GM12891 (cell line): ENCODE measurements at places on chromosomes 1 and 21.

DNA sequence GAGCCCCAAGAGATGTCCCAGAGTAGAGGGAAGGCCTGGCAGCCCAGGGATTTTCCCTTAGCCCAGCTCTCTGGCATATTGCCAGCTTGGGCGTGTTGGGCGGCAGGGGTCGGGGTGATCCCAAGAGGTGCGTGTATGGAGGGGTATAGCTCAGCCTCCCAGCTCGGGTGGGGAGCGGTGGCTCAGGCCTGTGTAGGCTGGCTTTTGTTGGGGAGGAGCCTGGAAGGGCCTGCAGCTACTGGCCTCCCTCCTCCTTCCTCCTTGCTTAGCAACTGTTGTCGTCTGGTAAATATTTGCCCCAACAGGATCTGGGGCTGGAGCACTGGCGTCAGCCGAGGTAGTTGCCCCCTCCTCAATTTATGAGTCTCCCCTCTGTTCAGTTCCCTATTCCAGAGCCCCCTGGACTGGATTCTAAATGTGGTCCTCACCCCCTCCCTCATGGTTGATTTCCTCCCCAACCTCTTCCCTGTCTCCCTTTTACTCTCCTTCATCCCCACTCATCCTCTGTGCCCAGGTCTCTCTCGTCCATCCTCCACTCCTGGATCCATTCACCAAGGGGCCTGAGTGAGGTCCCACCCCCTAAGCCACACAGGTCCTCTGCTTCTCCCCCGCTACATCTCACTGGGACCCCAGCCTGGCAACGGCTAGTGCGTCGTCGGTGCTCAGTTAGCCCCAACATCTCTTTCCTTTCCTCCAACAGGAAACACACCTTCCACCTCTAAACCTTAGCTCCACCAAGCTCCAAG is 10.3 kb upstream of the LMNA start:
- DNase-seq: no peak

DNA sequence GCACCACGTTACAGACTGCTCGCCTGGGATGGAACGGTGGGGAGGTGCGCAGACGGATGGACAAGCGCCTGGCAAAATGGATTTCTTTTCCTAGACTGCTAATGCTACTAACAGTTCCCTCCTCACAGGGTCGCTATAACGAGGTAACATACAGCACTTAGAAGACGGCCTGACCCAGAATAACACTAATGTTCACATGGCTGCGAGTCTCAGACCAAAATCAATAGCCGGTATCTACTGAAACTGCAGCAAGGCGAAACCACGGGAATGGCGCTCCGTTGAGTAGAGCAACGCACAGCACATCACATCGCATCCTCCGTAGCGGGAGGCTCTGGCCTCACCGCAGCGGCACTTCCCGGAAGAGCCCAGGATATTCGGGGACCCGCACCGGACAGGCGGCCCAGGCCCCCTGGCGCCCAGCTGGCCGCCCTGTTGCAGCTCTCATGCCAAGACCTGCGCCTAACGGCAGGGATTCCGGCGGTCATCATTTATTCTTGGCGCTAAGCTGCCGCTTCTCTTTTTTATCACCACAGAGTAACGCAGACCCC is 46.6 kb downstream of the VPS26C start:
- DNase-seq: no peak

GRCh38 chr1:153633161-153633753 is 609 bp upstream of the CHTOP start:
- DNase-seq: no peak

DNA sequence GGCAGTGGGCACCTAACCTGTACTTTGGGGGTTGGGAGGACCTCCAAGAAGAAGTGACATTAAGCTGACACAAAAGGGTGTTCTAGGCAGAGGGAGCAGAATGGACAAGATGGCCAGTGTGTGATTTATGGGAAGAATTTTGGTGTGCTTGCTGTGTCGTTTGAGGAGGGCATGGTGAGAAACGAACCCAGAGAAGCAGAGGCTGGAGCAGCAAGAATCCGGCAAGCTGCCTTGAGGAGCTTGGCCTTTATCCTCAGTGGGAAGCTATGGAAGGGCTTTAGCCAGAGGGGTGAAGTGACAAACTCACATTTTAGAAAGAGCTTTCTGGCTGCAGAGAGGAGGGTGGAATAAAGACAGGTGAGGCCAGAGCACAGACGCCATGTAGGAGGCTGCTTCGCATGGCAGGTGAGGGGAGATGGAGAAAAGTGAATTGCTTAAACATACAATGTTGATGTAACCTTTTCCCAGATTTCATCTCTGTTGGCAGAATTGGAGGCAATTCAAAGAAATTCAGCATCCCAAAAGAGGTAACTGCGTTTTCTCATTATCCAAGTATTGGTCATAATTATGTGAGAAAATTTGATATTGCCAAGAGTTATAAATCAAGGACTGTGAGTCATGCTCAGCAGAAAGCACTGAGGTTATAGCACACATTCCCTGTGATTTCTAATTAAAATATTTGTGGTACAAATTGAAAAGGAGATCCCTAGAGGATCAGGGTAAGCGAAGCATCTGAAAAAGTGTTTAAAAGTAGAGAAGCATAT is 26.5 kb downstream of the TRIM45 start:
- no peak for DNase-seq

GRCh38 chr1:40383488-40384412 is 10.2 kb downstream of the SMAP2 start:
- DNase-seq: no peak

GRCh38 chr1:227725046-227725445 is 10.1 kb downstream of the JMJD4 start:
- DNase-seq: no peak

GRCh38 chr1:24961961-24962861 is 32.1 kb upstream of the RUNX3 start:
- no peak for DNase-seq

DNA sequence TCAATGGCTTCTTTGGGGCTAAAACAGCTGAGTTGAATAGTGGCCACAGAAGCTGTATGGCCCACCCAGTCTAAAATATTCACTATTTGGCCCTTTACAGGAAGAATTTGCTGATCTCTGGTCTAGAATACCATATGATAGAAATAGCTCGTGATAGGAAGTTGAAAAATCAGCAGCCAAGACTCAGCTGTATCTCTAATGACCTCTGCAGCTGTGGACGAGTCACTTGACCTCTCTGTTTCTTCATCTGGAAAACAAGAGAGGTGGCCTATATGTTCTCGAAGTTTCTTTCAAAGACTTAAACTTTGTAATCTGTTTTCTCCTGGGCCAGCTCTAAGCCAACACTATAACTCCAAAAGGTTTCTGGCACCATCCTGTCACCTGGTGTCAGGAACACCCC is 129.2 kb downstream of the ZBTB18 start:
- no peak for DNase-seq

DNA sequence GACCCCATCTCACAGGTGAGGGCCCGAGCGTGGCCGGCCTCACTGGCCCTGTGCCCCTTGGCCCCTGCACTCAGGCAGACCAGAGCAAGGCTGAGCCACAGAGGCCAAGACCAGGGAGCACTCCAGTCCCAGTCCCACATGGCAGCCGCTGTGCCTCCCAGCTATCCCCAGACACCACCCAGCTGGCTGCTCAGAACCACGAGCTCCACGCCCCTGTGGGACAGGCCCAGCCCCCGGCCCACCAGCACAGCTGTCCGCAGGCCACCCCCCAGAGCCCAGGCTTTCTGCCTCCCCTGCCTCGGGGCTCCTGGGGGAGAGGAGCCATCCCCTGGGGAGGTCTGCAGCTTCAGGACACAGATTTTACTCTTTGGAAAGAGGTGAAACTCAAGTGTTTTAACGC is 9.1 kb upstream of the C1QTNF12 start:
- DNase-seq: no peak

GRCh38 chr21:34602061-34602460 is 12.9 kb downstream of the RCAN1 start:
- DNase-seq: no peak

- DNase-seq: no peak
Measured at GRCh38 chr1:6093071-6093470, 47.4 kb downstream of the KCNAB2 start.

DNA sequence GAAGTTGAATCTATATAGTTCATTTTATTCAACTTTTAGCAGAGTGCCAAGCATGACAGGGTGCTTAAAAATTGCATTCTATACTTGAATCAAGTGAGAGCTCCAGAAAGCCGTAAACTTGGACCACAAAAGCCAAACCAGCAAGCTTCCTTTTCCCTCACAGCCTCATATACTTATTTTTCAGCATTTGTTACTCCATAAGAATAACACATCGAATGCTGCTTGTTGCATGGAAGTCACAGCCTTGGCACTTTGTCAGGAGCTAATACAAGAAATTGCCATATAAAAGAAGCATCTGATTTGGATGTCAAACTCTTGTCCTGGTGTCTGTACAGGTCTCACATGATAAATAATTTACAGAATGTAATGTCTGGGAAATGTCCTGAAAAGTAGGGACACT is 87.4 kb downstream of the PLXNA2 start:
- DNase-seq: no peak

- no peak for DNase-seq
Measured at GRCh38 chr1:24535021-24535424, 20.9 kb upstream of the NCMAP start.

GRCh38 chr1:59043796-59044195 is 253.1 kb upstream of the FGGY start:
- no peak for DNase-seq

GRCh38 chr21:23452384-23453083 is 2154.7 kb downstream of the MRPL39 start:
- DNase-seq: no peak

- no peak for DNase-seq
Measured at GRCh38 chr1:28175955-28176485, 470 bp downstream of the PTAFR start.

GRCh38 chr1:53524428-53525375 is 65.5 kb downstream of the DMRTB1 start:
- no peak for DNase-seq

- no peak for DNase-seq
Measured at GRCh38 chr1:235108876-235109275, 19.8 kb downstream of the TOMM20 start.

DNA sequence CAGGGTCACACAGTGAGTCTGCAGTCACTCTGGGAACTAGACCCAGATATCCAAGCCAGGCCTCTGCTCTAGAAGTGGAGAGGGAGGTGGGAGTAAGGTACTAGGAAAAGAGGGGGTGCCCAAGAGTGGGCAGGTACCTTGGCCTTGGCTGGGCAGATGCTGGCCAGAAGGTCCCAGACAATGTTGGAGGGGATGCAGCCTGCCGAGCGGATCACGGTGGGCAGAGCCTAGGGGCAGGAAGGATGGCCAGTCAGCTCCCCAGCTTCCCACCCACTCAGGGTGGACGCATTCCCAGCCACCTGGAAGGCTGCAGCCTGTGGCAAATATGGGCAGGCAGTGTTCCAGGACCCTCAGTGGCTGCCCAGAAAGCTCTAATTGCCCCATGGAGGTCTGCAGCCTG is 23.3 kb downstream of the SPOCD1 start:
- no peak for DNase-seq

- DNase-seq: no peak
Measured at GRCh38 chr1:219358080-219358479, 184.4 kb downstream of the LYPLAL1 start.

DNA sequence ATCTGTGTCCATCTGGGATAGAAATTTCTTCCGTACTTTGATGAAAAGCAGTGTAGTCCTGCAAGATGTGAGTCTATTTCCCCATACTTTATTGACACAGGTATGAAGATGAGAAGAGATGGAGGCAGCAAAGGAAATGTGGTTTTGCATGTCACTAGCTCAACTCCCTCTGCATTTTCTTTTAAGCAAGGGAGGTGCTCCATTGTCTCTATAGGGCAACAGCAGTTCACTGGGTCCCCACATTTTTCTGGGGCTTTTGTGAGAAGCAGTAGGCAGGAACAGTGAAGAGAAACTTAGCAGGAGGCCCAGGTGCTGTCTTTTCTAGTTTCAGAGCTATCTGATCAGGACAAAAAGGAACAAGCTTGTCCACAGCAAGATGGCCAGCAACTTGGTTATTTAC is 37.1 kb downstream of the C21orf91 start:
- DNase-seq: no peak

- DNase-seq: no peak
Measured at GRCh38 chr1:110008971-110009565, 24.5 kb downstream of the AHCYL1 start.

- no peak for DNase-seq
Measured at GRCh38 chr1:155499953-155500639, 62.5 kb downstream of the ASH1L start.

DNA sequence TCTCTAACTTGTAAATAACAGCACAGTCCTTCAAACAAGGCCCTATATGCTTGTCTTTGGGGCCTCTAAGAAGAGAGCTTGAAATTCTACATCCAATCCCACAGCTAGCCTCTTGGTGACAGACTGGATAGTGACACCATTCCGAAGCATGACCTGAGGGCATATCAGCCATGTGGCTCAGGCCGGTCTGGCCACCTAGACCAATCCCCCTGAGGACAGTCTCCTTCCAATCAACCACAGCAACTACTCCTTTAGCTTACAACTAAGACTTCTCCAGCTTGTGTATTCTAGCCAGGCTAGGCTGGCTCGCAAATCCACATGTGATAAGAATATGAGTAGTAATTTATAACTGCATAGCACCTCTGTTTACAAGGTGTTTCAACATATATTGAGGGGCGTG is 14.0 kb downstream of the BCAR3 start:
- no peak for DNase-seq

- no peak for DNase-seq
Measured at GRCh38 chr1:113453771-113454083, 63.4 kb downstream of the MAGI3 start.
